ENCODE measurements at places on chromosomes 1 and 21.
A peak's percentile ranks its signal among the peaks of the same experiment; 100 is the strongest.

DNA sequence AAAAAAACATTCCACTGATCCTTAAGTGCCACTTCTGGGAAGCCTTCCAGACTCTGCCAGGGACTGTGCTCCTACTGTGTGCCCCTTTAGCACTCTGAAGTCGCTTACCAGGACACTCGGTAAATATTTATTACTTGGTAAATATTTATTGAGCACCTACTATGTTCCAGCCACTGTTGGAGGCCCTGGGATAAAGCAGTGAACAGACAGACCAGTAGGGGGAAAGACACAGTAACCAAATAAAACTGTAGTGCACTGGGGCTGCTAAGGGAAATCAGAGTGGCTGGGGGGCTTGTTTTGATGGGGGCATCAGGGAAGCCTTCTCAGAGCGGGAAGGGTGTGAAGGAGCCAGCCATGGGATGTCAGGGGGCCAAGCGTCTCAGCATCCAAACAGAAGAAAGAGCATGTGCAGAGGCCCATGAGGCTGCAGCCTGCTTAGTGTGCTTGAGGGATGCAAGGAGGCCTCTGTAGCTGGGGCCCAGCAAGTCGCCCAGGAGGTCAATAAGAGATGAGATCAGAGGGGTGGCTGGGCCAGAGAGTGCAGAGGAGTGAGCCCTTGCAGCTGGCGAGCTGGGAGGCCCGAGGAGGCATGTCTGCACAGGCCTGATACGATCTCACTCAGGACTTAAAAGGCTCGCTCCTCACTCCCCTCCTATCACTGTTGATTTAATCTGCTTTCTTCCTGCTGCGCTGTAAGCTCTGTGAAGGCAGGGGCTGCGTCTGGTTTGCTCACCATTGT, 28.6 kb downstream of the KAZN start:
- no peak for DNase-seq

DNA sequence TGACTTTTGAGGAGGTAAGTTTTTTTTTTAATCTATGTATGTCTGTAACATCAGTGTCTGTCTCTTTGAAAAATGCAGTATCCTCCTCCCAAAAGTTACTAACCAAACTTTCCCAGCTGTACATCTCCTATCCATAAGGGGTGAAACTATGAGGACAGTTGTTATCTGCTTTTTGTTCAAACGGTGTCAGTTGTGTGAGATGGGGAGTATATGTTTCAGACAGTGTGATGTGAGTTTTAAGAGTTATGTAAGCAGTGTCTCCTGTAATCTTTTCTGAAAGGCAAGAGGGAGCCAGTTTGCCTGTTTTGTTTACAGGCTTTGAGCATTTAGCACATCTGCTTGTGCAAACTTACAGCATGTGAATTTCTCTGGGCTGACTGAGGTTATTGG, 34.8 kb upstream of the CACYBP start:
- DNase-seq, result no peak

GRCh38 chr1:89005286-89006151, 13.1 kb upstream of the KYAT3 start:
- DNase-seq, result no peak

DNA sequence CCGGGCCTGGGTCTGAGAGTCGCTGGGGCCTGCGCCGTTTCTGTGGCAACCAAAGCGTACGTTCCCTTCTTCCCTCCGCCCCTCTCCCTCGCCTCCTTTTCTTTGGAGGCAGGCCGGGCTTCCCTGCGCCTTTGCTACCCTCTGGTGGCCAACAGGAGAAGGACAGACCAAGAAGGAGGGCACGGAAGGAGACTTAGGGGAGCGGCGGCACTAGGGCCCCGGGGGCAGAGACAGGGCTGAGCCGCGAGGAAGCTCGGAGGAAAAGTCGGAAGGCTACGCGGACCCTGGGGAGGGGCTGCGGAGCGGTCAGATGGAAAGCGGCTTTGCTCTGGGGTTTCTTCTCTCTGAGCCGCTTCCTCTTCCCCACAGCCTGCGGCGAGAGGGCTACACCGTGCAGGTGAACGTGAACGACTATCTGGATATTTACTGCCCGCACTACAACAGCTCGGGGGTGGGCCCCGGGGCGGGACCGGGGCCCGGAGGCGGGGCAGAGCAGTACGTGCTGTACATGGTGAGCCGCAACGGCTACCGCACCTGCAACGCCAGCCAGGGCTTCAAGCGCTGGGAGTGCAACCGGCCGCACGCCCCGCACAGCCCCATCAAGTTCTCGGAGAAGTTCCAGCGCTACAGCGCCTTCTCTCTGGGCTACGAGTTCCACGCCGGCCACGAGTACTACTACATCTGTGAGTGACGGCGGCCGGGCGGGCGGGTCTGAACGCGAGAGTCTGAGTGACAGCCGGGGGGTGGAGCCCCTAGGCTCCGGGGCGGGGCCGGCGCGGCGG, 6.3 kb downstream of the EFNA3 start:
- peak; percentile 99 for DNase-seq

GRCh38 chr1:12296623-12297022, 66.8 kb downstream of the VPS13D start:
- DNase-seq, result peak; percentile 38

DNA sequence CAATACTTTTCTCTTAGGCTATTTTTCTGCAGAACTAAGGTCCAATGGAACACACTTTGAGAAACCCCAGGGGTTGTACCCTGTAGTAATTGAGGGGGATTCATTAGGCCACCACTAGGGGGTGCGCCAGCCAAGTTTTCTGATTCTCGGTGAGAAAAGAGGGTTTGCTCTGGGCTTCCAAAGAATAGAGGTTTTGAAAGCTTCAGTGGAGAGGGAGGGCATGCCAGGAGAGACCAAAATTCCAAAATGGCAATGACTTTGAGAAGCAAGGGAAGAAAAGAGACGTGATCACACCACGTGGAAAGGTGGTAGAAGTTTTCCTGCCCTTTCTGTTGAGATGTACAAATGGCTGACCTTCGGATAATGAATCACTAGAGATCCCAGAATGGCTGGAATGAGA, 323.3 kb downstream of the RPS6KC1 start:
- DNase-seq, result peak; percentile 89

GRCh38 chr1:224594851-224595250, 21.3 kb upstream of the CNIH3 start:
- no peak for DNase-seq

DNA sequence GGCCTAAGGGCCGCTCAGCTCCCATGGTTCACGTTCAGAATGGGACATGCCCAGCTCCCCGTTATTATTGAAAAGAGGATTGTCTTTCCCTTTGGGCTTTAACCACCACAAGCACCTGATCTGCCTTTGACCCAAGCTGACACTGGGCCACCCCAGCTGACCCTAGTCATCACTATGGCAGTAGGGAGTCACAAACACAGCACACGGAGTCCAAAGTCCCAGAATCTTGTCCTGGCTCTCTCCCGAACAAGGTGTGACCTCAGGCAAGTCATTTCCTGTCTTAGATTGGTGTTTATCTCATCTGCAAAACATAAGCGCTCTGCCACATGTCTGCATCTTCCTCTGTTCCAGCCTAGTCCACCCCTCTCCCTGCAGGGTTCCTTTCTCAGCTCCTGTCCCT, 31.5 kb downstream of the IGFN1 start:
- DNase-seq, result no peak

DNA sequence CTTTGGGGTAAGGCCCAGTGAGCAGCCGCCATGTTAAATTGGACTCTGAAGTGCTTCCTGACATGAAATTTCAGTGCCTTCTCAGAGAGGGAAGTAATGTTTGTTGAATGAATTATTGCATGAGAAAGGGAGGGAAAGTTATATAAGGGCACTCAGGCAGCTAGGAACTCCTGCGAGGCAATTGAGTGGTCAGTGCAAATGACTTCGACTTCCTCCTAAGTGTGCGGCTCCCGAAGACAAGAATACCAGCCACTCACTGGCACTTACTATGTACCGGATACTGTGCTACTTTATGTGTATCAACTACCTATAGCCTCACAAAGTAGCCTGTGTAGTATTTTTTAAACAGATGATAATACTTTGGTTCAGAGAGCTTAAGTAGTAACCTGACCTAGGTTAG, 52.5 kb downstream of the CNN3 start:
- no peak for DNase-seq

DNA sequence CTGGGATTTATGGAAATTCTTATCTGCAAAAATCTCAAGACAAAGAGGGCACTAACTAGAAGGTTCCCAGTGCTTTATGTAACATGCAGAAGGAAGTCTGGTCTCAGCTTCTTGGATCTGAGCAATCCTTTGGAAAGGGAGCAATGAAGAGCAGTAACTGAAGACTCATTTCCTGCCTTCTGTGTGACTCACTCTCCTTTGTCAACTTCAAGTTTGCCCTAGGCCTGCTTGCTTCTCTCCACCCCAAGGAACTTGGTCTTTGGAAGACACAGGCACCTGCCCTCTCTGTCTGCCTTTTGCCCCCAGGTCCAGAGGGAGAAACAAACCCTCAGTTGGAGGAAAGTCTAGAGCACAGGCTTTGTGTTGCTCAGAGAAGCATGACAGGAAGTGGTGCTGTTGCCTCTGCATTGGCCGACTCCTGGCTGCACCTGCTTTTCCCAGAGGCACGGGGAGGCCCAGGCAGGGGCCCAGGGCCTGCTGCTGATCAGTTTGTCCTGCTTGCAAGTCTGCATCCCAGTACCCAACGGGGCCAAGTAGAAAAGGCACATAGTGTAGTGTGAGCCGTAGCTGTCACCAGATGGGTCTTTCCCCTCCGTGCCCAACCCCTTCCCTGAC, 137.2 kb downstream of the DHRS3 start:
- DNase-seq, result peak; percentile 65

GRCh38 chr1:248792342-248792741, 33.4 kb downstream of the SH3BP5L start:
- no peak for DNase-seq

DNA sequence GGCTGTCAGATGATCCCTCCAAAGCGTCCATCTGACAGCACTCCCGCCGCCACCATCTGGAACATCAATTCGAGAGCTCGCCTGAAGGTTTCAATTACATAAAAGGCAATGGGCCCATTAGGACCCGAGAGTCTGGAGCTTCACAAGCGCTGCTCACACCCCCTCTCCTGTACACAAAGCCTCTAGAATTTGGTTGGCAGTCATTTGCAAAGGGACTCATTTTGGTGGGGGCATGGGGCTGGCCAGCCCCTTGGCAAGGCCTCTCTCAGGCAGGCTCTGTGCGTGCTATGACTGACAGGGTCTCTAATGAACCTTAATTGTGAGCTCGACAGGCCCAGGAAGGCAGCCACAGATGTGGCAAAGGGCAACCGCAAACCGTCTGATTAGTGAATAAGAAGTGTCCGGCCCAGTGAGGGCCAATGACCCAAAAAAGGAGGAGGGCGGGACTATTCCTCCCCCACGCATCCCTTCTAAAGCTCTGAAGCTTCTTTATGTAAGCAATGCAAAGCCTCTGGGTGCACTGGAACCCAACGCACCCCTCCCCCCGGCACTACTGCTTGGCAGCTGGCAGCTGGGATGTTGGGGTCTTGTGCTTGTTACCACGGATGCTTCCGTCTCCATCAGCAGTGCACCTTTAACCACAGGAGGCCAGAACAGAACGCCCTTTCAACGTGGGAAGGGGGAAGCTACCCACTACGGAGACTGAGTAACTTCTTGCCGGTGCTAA, 79.4 kb downstream of the CAPZB start:
- DNase-seq, result no peak

DNA sequence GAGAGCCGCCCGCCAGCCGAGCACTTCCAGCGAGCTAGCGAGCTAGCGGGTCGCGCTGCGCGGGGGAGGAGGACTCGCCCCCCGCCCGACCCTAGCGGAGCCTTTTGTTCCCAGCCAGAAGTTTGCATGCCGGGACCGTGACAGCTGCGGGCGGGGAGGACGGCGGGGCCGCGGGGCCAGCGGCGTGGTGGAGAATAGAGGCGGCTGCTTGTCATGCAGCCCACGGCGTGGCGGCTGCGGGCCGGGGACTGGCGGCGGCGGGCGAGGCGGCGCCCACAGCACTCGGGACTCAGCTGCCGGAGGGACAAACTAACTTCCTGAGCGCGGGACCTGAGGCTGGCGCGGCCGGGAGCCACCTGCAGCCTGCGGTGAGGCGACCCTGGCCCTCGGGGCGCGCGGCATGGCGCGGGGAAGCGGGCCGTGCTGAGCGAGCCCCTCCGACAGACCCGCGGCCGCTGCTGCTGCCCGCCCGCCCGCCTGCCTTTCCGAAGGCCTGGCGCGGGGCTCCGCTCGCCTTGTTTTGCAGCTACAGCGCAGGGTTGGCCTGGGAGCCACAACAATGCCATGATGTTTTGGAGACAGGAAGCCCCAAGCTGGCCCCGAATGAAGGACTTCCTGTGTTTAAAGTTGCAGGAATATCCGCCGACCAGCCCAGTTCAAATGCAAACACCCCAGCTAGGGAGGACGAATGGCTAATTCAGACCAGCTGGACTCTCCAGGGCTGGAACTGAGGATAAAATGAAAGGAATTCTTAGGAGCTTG, 82.2 kb upstream of the BMP8A start:
- peak; percentile 41 for DNase-seq

- DNase-seq, result no peak
Measured at GRCh38 chr1:57479471-57479870, 55.6 kb upstream of the DAB1 start.

DNA sequence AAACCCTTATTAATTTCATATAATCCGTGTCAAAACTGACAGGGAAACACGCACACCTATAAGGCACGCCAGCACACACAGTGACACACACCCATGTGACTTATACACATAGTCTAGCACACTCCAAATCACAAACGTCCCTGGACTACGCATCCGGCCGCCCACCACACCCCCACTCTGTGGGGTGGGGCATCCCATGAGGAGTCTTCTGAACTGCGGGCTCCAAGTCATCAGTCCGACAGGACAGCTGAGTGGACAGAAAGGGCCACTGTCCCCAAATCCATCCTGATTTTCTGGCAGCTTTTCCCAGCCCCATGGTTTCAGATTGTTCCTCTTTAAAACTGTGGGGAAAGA, 829 bp downstream of the PEA15 start:
- DNase-seq, result peak; percentile 34

- no peak for DNase-seq
Measured at GRCh38 chr1:232553050-232553754, 76.7 kb downstream of the SIPA1L2 start.

GRCh38 chr1:91791691-91792488, 94.1 kb downstream of the TGFBR3 start:
- peak; percentile 10 for DNase-seq

DNA sequence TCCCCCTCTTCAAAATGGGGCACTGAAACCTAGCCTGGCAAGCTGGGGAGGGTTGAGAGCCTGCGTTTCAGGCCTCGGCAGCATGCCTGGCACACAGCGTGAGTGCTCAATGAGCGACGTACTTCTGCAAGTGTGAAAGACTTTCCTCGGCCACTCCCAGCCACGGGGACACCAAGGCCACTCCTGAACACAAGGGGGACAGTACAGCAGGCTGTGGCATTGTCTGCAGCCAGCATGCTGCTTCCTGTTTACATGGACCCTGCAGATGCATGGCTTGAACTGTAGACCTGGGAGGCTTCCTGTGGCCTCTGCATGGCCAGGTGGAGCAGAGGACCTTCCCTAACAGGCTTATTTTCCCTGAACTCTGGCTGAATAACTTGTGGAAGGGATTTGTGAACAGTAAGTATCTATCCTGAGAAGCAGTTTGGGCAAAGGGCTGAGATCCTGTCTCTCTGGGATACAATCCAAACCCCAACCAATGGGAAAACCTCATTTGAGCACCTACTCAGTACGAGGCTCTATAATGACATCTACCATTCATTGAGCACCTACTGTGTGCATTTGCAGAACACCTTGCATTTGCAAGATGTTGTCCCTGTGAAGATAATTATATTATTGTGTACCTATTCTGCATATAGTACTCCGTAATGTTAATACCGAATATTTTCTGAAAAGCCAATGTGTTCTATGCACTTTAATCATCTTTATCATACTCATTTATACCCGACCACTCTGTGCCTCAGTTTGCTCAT, 9.9 kb upstream of the HSPG2 start:
- DNase-seq, result no peak

- peak; percentile 35 for DNase-seq
Measured at GRCh38 chr1:53982034-53982762, 35.8 kb downstream of the LDLRAD1 start.

Measured in SK-MEL-5 (cell line).